Activated naive CD4-positive, alpha-beta T cell (primary cell): ENCODE measurements at places on chromosomes 5 and 9.
A peak's percentile ranks its signal among the peaks of the same experiment; 100 is the strongest.

GRCh38 chr5:72410688-72411295 is 90.6 kb downstream of the PTCD2 start:
- no peak for DNase-seq

DNA sequence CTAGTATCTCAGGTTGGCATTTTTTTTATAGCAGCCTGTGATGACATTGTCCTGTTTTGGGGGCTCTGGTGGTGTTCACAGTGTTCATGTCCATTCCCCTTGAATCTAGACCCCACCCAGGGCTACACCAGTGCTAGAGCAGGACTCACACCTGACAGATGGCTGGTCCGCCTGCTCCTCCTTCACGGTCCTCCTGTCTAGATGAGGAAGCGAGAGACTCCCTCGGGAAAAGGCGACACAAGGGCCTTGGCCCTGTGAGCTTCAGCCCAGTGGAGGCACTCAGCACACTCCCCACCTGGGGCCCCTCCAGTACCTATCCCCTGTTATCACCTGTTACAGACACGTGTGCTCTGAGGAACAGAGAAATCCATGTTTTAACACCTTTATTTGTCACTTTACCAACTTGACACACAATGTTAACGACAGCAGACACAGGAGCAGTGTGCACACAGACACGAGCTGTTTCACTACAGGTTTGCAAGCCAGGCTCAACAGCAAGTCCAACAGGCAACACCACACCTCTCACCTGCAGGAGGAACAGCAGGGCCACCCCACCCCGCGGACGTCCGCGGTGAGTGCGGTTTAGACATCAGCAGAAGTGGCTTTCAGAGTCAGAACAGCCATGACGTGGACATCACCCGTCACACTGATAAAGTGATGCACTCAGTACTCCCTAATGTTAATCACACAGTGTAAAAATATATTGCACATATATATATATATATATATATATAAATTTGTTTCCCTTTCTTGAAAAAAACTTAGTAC is 33.5 kb downstream of the TPPP start:
- no peak for DNase-seq

DNA sequence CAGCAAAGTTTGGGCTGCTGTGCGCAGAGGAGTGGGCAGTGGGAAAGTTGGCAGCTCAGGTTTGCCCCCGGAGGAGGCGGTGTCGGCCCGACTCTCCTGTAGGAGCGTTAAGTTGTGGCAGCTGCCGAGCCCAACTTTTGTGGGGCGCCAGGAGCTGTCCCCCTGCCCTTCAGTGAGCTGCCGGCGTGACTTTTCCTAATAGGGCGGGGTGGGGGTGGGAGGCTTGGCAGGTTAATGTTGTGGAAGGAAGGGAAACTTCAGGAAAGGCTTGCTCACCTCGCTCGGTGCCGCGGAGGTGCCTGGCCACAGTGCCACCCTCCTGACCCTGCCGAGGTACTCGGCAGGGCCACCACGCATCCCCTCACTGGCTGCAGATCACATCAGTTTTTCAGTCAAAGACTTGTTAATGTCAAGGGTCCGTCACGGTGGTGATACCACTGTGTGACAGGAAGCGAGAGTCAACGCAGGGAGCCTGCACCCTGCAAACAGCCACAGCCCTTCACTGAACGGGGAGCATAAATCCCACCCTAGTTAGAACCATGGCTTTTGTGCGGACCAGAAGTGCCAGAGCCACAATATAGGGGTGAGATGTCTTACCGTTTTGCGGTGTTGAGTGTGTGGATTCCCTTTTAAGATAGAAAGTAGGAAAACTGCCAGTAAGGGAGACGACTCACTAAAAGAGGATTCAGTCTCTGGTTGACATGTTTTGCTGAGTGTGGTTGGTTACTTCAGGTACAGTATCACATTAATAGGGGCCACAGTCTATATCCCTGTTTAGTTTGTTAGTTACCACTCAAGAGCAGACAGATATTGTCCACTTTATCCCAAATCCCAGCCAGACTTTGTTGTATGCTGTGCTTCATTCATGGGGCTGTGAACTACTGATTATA is 796 bp downstream of the LNPEP start:
- DNase-seq: peak; percentile 43

DNA sequence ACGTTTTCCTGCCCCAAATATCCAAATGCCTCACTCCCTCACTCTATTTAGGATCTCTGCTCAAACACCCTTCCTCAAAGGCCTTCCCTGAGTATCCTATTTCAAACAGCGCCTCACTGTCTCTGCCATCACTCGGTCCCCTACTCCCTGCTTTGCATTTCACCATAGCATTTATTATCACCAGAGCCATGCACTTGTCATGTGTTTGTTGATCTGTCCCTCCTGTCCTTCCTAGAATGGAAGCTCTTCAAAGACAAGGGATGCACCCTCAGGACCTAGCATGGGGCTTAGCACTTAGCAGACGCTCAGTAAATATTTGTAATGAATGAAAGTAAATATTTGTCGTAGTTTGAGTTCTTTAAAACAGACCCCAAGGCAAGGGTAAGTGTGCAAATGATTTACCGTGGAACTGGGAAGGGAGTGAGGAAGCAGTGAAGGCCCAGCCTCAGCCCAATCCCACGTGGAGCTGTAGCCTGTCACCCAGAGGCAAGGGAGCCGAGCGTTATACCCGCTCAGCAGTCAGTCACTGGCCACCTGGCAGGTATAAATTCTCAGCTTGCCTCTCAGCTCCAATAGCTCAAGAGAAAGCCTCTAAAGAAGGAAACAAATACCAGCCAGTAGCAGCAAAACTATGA is 97.7 kb upstream of the KIF2A start:
- no peak for DNase-seq

GRCh38 chr5:51380603-51381207 is 2.5 kb upstream of the ISL1 start:
- no peak for DNase-seq

DNA sequence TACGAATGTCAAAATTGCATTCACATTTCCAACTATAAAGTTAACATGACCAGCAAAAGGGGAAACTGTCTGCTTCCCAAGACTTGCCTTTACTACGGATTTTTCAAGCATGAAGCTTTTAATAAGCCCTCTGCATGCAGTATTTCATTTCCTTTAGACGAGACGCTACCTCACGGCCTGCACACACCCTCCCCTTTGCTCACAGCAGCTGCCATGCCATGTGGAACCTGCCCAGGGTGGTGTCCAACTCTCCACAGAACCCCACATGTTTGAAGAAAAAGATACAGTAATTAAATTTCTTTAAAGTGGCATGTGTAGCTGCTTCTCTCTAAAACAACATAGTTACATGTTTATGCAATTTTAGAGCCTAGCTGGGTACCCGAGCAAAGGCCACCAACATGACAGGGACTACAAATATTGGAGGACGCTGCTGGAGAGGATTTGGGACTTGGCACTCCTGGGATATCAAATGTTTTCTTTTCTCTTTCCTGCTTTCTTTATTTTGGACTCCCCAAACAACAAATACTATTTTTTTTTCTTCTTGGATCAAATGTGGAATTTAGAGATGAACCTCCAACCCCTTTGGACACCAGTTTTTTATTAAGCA is 256.9 kb upstream of the PCSK5 start:
- DNase-seq: no peak

- DNase-seq: no peak
These were observed 15.6 kb downstream of the RABL6 start for GRCh38 chr9:136823136-136824046.

DNA sequence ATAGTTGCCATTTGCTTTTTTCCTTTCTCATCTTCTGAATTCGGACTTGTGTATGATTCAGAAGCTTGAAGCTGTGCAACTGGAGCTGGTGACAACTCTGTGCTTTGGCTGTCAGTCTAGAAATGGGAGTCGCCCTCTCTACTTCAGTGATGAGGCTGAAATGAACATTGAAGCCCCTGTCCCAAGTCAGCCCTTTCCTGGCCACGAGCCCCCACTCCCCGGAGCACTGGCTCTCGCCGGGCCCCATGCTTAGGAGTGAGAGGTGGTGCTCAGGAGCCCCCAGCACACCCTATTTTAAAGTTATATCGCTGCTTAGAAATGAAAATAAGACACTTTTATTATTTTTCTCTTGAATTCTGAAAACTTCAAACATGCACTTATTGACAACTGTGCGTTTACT is 66.0 kb downstream of the PSMB7 start:
- no peak for DNase-seq

- no peak for DNase-seq
These were observed 79.2 kb downstream of the CDK5RAP2 start for GRCh38 chr9:120500733-120501132.

DNA sequence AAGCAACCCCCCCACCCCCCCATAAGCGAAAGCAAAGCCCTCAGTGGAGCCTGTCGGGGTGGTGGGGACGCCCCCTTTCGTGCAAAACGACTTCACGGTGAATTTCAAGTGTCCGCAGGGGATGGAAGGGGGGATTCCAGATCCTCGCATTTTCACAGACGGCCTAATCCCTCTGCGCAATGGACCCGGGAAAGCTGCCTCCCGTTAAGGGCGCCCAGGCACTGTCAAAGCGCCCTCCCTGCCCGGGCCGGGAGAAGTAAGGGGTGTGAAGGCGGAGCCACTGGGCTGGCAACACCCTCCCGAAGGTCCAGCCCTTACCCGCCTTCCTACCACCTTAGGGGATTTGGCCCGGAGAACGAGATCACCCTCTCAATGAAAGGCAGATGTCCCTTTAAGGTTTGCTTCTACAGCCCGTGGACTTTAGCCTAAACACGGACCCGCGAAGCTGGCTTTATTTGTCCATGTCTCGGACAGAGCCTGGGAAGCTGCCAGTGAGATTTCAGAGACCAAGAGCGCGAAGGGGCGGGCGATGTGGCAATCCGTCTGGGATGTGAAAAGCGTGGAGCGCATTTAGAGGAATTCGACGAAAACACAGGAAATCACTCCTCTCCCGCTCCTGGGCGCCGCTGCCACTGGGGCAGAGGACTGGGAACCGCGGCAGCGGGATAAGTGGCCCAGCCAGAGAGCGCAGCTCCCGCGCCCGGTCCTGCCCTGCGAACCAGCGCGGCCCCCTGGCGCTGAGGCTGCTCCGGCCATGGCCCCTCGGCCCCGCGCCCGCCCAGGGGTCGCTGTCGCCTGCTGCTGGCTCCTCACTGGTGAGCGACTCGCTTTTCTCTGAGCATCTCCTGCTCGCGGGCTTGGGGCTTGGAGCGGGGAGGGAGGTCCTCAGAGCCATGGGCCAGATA is at the start of the genes ITGA1 and PELO:
Gene ITGA1 (plus strand): TSS at position 317 of the 905 bp plus-strand sequence. CDS start 438 bp downstream, at position 755.
Gene PELO (plus strand): TSS at position 317 of the 905 bp plus-strand sequence. CDS start 12,479 bp downstream, outside the sequence.
- DNase-seq: peak; percentile 13

- DNase-seq: no peak
These were observed 279.7 kb downstream of the GADD45G start for GRCh38 chr9:89884356-89885083.

DNA sequence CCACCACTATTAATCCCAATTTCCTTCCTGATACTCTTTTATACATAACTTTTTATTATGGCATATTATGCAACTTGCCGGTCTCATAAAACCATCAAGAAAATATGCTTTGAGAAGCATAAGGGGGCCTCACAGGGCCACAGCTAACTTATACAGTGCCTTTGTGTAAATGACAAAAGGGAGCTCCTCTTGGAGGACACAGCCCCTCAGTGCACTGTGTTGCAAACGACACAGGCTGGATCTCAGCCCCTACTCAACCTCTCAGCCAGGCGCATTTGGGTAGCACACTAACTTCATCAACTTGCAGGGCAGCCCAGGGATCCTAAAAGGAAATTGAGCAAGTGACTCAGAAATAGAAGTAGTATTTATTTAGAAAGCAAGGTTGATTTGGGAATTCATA is 35.4 kb downstream of the RIGI start:
- DNase-seq: no peak

GRCh38 chr9:82036086-82036485 is 47.5 kb downstream of the SPATA31D1 start:
- DNase-seq: no peak

GRCh38 chr5:169048181-169049125 is 252.5 kb downstream of the SLIT3 start:
- no peak for DNase-seq

GRCh38 chr9:13278023-13278367 is 1.5 kb downstream of the MPDZ start:
- no peak for DNase-seq

- DNase-seq: no peak
These were observed 151.1 kb upstream of the MPDZ start for GRCh38 chr9:13430368-13431221.

GRCh38 chr9:131720330-131720729 is 19.5 kb downstream of the RAPGEF1 start:
- DNase-seq: no peak

DNA sequence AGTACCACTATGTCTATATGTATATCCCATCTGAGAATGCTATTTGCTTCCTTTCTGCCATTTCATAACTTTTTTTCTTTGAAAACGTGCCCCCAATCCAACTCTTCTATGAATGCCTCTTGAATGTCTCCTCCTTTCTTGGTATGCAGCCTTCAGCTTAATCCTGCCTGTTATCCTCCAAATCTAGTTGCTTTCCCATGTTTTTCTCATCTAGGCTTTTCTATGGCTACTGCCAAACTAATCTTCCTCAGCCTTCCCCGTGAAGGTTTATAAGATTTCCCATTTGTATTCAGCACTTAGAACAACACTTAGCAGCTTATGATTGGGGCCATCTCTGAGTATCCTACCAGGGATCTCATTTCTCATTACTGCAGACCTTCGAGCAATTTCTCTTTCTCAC is 2.5 kb downstream of the TGFBR1 start:
- no peak for DNase-seq

DNA sequence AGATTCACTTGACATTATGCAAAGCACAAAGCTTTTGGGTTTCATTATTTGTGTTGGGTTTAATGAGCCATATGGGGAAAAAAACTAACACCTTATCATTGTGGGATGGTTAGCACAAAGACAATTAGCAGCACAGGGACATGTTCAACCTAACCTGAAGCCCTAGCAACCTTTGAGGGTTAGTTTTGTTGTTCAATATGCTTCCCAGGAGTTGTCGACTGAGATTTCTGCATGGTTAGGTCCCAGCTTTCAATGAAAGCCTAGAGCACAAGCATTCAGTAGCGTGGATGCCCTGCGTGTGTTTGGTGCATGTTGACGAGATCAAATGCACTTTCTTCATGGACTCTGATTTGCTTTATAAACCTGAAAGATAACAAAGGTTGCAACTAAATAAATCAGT is 565.2 kb upstream of the TLE4 start:
- no peak for DNase-seq

DNA sequence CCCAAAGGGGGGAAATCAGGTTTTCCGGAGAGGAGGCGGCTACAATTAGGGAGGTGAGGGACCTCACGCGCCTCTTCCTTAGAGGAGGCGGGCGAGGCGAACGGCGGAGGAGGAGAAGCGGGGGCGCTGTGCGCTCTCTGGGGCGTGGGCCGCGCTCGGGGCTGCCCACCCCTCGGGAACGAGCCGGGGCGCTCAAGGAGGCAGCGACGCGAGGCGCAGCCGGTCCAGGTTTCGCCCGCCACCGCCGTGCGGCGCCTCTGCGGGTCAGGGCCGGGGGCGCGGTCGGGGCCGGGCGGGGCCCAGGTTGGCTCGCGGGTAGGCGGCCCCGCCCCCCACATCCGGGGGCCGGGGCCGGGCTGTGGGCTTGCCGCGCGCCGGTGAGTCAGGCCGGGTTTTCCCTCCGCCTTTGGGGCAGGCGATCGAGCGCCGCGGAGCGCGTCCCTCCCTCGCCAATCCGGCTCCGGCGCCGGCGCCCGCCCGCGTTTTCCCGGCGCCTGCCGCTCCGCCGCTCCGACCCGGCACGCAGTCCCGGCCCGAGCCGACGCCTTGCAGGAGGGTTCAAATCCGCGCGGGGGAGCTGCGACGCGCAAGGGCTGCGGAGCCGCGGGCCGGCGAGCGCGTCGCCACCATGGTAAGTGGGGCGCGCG is at the start of gene N4BP3:
Gene N4BP3 (plus strand): TSS at position 392 of the 647 bp plus-strand sequence. CDS start 6,052 bp downstream, outside the sequence.
- DNase-seq: peak; percentile 57
